Eye (tissue), 1 donor: ENCODE measurements at places on chromosomes 1 and 21.

GRCh38 chr1:171188388-171189266, 3.5 kb downstream of the FMO2 start:
- DNase-seq: peak; percentile 26

GRCh38 chr21:29157080-29157479, 26.6 kb downstream of the MAP3K7CL start:
- DNase-seq: no peak

DNA sequence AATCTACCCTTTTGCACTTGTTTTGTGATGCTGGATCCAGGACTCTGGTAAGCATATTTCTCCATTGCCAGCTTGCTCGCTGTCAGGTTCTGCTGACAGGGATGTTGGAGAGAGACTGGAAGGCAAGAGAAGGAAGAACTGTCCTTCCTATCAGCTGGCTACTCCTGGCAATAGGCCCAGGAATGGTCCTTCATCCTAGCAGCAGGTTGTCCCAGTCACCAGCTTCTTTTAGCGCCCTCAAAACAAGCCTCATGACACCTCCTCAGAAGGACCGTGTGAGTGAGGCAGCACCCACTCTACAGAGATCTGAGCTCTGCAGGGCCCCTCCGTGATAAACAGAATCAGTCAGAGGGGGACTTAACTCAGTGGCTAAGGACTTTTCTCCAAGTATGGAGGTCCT, 33.1 kb upstream of the SLAMF9 start:
- DNase-seq: no peak

DNA sequence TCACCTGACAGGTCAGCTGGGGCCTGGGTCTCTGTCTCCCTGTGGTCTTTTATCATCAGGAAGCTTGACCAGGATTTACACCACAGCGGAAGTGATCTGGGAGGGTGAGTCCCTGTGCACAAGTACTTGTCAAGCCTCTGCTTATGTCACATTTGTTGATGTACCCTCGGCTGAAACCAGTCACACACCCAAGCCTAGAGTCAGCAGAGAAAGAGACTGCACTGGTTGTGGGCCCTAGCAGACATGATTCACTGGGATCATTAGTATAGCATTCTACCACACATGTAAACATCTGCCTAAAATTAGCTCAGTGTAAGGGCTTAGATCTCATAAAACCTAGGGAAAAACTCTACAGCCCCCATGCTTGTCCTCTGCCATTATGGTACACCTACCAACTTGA, 79.3 kb upstream of the LAMC2 start:
- no peak for DNase-seq

- no peak for DNase-seq
These were observed 36.0 kb downstream of the KAZN start for GRCh38 chr1:14634486-14634885.

DNA sequence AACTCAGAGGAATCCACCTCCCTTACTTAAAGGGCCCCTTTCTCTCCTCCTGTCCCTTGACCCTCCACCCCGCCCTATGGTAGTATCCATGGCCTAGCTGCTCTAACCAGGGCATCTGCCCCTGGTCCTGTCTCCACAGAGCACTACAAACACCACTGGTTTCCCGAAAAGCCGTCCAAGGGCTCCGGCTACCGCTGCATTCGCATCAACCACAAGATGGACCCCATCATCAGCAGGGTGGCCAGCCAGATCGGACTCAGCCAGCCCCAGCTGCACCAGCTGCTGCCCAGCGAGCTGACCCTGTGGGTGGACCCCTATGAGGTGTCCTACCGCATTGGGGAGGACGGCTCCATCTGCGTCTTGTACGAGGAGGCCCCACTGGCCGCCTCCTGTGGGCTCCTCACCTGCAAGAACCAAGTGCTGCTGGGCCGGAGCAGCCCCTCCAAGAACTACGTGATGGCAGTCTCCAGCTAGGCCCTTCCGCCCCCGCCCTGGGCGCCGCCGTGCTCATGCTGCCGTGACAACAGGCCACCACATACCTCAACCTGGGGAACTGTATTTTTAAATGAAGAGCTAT, 1.7 kb downstream of the BTG2 start:
- DNase-seq: no peak

DNA sequence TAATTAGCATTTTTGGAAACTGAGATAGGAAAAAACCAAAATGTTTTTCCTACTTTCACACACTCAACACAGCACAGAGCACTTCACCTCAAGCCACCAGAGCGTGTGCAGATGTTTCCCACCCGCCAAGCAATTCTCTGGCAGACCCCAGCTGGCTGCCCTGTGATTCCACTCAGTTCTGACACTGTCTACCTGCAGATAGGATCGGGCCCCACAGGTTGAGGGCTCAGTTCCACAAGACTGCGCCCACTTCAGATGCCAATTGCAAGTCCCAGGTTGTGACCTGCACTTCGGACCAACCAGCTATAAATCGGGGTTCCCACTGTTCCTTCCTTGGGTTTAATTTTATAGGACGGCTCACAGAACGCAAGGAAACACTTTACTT, 9.9 kb downstream of the KIAA1614 start:
- DNase-seq: peak; percentile 59

DNA sequence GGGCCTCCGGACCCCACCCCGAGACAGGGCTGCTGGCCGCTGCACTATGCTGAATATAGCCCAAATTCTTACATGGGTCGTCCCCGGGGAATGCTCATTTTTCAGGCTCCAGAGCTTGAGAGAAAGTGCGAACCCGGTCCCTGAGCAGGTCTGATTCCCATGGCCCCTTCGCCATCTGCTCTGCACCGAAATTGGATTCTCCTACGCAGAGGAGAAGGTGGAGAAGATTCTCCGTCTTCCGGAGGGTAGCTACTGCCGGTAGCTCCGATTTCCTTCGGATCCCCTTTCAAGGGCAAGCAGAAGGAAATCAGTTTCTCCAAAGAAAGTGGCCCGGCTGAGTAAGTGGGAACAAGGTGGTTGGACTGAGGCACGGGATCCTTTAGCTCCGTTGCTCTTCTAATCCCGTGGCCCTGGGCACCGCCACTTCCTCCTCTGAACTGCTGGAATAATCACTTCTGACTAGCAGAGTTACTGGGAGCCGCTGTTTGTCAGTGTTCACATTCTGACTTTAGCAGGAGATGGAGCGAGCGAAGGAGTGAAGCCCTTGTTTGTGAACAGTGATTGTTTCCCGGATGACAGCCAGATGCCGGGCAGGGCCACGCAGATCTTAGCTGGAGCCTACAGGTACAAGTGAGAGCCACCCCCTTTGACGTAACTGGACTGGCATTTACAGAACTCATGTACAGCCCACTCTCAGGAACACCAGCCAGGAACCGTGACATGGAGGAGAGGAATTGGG, 1.1 kb upstream of the ZNF496 start:
- DNase-seq: peak; percentile 60

GRCh38 chr21:46637952-46638746, 2.7 kb downstream of the PRMT2 start:
- DNase-seq: no peak

- no peak for DNase-seq
These were observed 13.6 kb upstream of the C1QTNF12 start for GRCh38 chr1:1259951-1260600.

DNA sequence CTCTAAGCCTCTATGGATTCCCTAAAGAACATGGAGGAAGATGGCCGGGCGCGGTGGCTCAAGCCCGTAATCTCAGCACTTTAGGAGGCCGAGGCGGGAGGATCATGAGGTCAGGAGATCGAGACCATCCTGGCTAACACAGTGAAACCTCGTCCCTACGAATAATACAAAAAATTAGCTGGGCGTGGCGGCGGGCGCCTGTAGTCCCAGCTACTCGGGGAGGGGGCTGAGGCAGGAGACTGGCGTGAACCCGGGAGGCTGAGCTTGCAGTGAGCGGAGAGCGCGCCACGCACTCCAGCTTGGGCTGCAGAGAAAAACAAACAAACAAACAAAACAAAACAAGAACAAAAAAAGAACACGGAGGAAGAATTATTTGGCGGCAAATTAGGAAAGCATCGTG, 5.8 kb upstream of the ZNF326 start:
- DNase-seq: no peak

GRCh38 chr1:66331658-66332547, 202.1 kb upstream of the SGIP1 start:
- DNase-seq: peak; percentile 81

DNA sequence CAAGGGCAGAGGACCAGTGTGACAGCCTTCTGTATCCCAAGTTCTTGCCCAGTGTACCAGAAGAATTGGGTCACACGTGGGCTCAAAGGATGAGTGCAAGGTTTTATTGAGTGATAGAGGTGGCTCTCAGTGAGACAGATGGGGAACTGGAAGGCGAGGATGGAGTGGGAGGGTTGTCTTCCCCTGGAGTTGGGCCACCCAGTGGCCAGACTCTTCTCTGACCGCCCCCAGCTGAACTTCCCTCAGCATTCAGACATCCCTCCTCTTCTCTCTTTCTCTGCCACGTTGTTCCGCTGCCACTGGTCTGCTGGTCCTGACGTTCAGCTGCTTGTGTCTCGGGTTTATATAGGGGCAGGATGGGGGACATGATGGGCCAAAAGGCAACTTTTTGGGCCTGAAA, 150.1 kb upstream of the IVNS1ABP start:
- DNase-seq: no peak

- DNase-seq: peak; percentile 87
These were observed 24.4 kb upstream of the CLDN14 start for GRCh38 chr21:36504067-36505058.
